Glutamatergic neuron (in vitro differentiated cells): ENCODE measurements at places on chromosomes 3 and 15.
A peak's percentile ranks its signal among the peaks of the same experiment; 100 is the strongest.

DNA sequence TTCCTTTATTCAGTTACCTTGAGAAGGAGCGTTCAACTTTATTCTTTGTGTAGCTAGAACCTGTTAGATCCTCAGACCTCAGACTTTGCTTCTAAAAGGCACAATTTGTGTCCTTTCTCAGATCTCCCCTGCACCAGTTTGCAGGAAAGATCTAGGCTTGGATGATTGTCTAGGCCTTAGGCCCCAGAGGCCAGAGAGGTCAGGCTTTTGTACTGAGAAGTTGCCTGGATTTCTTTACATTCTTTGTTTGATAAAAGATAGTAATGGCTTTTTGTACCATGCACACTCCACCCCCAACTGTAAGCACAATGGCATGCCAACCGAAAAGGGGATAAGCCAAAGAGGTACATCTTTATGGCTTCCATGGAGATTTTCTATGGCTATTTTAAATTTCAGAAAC lies 719.6 kb upstream of the NR2F2 start:
- DNase-seq: no peak

GRCh38 chr3:73474619-73475018 lies 150.1 kb downstream of the PDZRN3 start:
- no peak for DNase-seq

DNA sequence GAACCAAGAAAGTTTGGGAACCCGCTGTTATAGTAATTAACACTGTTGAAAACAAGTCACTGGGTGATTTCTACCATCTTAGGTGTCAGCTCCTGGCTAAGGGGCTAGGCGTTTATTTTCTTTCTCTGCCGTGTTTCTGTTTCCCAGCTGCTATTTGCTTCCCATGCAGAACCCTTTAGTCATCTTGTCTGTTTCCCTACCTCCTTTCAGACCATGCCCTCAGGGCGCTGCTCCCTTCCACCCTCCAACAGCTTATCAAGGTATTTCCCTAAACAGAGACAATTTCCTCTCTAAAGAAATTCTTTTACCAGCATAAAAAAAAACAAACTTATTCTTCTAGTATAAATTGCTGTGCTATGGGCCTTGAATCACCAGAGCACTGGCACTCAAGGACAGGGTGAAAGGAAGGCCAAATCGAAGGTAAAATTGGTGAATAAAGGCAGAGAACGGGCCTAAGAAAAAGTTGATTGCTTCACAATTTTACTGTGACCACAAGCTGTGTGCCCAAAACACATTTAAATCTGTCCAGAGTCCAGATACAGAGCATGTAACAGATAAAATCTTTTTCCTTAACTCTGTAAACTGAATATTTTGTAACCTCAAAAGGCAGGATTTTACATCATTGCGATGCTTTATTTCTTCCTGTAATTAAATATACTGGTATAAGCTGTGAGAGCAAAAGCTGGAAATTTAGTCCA lies 319.2 kb downstream of the ZNF621 start:
- DNase-seq: peak; percentile 22

GRCh38 chr3:33064929-33065328 lies 32.0 kb downstream of the GLB1 start:
- DNase-seq: no peak

DNA sequence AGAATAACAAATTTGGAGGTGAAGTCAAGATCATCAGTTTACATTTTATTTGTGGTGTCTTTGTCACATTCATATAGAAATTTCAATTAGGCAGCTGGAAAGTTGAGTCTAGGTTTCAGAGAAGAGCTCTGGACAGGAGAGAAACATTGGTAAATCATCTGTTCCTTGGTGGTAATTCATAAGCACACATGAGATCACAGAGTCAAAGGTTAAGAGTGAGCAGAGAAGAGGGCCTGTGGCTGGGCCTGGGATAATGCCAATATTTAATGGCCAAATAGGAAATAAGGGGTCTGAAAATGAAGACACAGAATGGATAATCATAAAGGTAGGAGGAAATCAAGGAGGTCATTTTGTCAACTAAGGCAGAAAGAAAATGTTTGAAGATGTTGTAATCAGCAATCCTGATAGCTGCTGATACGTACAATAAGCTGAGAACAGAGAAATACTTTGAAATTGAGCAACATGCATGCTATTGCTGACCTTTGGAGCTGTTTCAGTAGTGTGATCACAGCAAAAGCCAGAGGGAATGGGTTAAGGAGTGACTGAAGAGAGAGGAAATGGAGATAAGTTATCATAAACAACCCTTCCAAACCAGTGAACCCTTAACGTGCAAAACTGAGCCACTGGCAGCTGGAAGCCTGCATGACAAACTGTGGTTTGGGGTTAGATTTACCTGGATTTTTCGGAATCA lies 692.8 kb downstream of the AGBL1 start:
- no peak for DNase-seq

- DNase-seq: no peak
Observed at GRCh38 chr3:136860541-136860940, 1.5 kb upstream of the NCK1 start.
